C1 segment of cervical spinal cord (tissue), 14 donors: ENCODE measurements at places on chromosomes 1 and 21.

GRCh38 chr1:43705982-43706597, 1.2 kb upstream of the ST3GAL3 start:
- no peak for DNase-seq

- DNase-seq, result no peak
Observed at GRCh38 chr1:160853754-160854153, 8.9 kb downstream of the CD244 start.

DNA sequence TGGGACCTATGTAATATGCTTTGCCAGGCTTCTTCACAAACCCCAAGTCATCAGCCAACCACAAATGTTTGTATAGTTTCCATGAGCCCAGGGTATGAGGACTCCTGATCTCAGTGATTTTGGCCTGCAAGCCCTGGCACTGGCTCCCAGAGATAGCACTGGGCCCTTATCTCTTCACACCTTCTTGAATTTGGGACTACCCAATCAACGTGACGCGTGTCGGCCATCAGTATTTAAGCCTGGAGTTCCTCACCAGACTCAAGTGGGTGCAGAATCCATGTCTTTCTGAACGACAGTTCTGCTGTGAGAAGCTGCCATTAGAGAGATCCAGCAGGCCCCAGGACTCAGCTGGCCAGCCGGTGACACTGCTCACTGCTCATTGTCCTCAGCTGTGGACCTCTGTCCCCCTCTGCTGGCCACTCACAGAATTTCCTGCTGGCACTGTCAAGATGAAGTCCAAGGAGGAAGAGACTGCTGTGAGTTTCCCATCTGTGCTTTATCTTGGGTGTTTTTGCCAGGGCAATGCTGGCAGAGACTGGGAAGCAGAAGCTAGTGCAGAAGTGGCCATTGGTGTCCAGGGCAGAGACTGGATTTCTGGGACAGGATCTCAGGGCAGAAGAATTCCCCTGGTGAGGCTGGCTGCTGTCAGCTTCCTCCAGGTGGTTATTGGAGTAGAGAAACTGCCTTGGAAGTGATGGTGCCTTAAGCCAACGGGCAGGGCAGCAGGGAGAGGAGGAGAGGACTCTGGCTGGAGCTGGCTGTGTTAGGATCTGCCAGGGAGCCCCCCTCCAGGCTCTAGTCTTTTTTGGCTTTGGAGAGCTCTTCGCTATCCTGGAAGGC, 28.4 kb downstream of the TMCC2 start:
- DNase-seq, result peak; percentile 82

GRCh38 chr1:232737917-232738316, 67.3 kb upstream of the MAP10 start:
- no peak for DNase-seq

DNA sequence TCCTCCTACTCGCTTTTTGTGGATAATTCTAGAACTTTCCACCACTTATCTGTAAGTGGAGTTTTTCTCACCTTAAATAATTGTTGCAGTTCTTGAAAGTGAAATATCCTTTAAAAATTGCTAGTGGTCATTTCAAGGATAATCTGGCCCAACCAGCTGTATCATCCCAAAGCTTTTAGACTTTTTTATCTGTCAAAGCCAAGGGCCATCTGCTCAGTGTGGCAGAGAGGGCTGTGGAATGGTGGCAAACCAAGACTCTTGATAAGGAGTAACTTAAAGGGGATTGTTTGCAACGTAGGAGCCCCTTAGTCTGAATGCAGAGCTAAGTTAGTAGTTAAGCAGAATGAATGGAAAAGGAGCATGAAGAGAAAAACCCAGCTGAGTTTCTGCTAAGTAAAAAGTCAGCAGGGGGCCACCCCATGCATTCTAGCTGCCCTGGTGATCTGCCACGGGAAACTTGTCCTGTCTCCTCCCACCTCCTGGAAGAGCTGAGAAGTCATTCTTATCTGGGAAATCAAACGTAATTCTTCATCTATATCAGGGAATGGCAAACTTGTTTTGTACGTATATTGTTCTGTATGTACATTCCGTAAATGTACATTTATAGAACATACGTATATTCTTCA, 169.3 kb downstream of the PRDM2 start:
- DNase-seq, result no peak

GRCh38 chr1:29235955-29236711, at the start of gene PTPRU:
TSS of gene PTPRU (plus strand) at chr1:29236522. CDS start at chr1:29236645, 123 bp downstream.
- DNase-seq, result peak; percentile 81

DNA sequence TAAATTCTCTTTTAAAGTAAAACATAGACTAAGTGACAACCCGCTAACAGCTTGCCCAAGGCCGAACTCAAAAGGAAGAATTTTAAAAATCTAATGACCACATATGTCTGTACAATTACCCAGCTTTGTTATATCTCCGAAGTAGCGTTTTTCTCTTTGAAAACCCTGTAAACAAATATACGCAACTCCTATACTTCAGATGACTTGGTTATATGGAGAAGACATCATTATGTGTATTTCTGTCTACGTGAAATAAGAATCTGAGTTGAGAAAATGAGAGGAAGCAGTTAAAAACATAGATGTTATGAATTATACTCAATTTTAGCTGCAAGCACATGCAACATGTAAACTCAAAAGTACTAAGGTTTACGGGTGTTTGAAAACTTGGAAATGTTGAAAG, 2.0 kb downstream of the PBX1 start:
- no peak for DNase-seq

GRCh38 chr1:225380691-225381090, 47.1 kb downstream of the LBR start:
- DNase-seq, result no peak

GRCh38 chr1:166924823-166925541, 48.9 kb upstream of the TADA1 start:
- DNase-seq, result no peak

DNA sequence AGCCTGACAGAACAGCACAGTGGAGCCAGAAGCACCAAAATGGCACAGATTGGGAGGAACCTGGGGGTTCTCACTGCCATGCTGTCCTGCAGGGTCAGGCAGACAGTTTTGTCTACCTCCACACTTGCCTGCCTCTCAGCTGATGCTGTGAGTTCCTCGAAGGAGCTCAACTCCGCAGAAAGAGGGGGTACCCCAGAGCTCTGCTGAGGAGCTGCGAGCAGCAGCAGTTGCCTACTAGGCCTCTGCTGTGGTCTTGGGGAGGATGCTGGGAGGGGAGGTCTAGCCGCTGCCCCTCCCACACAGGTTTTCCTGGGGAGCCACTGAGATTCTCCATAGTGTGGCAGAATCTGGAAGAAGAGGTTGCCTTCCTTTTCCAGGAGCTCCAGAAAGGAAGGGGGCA, 192.5 kb downstream of the FOXD2 start:
- no peak for DNase-seq

DNA sequence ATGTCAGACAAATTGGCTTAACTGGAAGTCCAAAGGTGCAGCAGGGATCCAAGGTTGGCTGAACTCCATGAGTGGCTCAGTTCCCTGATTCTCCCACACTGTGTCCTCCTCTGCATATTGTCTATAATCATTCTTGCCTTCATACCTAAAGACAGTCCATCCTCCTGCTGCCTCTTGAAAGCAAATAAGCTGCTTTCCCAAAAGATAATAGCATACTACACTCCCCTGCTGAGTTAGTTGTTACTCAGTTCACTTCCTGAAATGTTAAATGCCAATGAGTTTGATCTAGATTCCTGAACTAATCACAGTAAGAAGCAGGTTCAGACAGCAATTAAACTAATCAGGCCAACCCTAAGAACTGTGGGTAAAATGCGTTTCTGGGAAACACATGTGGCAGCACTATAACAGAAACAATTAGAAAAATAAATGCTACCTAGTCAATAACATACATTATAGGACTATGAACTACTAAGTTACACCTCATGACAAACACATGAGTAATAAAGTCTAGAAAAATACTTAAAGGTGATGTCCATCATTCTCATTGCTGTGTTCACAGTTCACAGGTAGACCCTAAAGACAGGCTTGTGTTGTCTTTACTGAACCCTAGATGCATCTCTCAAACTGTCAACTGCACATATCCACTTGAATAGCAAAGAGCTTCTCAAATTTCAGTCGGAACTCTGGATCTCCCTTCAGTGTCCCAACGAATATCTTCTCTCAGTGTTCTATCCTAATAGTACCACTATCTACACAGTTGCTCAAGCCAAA, 50.8 kb upstream of the BOLA1 start:
- DNase-seq, result no peak

DNA sequence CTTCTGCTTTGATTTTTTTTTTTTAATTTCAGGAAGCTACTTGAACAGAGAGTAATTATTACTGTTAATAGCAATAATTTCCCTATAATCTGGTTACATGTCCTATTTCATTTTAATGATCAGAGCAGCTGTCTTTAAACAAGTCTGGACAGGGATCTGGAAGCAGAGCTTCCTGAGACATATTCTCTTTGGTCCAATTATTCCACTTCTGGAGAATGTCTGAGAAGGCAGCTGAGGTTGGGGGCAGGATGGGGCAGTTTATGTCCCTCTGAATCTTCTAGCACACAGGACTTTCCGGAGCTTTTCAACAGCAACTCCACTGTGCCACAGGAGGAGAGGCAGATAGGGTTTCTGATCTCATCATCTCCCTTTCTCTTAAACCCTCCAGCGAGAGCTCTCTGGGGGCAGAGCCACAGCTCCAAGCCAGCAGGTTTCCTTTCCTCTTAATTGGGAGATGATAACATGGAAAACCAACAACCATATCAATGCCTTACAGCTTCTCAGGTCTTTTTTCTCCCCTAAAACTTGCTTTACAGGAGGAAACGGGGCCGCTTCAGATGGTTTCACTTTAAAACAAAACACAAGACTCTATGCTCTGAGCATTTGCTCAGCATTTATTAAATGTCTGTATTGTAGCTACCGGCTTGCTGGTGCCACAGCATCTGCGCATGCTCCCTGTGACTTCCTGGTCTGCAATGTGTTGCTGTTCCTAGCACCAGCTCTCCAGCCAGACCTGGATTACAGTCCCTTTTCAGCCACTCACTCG, 425.7 kb upstream of the USP24 start:
- peak; percentile 48 for DNase-seq

DNA sequence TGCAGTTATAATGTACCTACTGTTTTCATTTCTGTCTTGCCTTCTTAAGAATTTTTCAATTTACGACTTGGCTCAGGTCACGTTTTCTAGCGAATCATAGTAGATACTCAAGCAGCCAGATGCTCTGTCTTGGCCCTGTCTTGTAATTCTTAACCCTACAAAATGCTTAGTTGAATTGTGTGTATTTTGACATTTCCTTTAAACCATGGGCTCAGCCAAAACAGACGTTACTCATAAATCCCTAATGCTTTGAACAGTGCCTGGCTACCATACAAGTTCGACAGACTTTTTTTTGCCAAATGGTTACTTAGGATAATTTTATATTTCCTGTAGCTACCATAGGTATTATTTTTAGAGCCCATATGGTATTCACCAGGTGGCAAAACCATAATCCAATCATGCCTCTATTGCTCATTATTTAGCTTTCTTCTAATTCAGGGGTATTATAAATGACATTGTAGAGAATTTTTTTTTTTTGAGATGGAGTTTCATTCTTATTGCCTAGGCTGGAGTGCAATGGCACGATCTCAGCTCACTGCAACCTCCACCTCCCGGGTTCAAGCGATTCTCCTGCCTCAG, 54.3 kb downstream of the KCNK1 start:
- no peak for DNase-seq

- no peak for DNase-seq
Observed at GRCh38 chr1:167905671-167906070, 8.3 kb downstream of the ADCY10 start.

- no peak for DNase-seq
Observed at GRCh38 chr1:186512698-186513457, 52.0 kb upstream of the PDC start.

DNA sequence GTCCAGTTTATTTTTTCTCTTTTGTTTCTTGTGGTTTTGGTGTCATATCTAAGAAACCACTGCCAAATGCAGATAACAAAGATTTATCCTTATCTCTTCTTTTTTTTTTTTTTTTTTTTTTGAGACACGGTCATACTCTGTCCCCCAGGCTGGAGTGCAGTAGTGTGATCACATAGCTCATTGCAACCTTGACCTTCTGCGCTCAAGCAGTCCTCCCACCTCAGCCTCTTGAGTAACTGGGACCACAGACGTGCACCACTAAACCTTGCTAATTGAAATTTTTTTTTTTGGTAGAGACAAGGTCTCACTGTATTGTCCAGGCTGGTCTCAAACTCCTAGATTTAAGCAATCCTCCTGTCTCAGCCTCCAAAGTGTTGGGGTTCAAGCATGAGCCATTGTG, 8.9 kb downstream of the SLC66A1 start:
- no peak for DNase-seq

- DNase-seq, result no peak
Observed at GRCh38 chr1:32613472-32613871, 36.9 kb downstream of the ZBTB8OS start.

GRCh38 chr1:5164158-5164557, 509.7 kb downstream of the AJAP1 start:
- peak; percentile 22 for DNase-seq

- no peak for DNase-seq
Observed at GRCh38 chr1:41343790-41344699, 17.2 kb upstream of the FOXO6 start.

DNA sequence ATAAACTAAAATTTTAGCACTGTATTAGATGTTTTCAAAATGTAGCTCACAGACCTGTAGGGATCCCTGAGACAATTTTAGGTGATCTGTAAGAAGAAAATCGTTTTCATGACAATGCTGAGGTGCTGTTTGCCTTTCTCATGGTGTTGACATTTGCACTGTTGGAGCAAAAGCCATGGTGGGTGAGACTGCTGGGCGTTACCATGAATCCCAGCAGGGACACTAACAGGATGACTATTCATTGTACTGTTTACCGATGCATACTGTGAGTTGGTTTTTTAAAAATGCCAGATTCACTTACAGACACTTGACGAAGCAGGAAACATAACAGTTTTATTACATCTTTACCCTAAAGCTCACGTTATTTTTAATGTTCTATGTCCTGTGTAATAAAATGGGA, 468.5 kb downstream of the PCP4 start:
- DNase-seq, result no peak

GRCh38 chr1:92125204-92125603, 45.1 kb downstream of the BTBD8 start:
- DNase-seq, result no peak

GRCh38 chr1:231660198-231660597, 33.6 kb downstream of the DISC1 start:
- no peak for DNase-seq

DNA sequence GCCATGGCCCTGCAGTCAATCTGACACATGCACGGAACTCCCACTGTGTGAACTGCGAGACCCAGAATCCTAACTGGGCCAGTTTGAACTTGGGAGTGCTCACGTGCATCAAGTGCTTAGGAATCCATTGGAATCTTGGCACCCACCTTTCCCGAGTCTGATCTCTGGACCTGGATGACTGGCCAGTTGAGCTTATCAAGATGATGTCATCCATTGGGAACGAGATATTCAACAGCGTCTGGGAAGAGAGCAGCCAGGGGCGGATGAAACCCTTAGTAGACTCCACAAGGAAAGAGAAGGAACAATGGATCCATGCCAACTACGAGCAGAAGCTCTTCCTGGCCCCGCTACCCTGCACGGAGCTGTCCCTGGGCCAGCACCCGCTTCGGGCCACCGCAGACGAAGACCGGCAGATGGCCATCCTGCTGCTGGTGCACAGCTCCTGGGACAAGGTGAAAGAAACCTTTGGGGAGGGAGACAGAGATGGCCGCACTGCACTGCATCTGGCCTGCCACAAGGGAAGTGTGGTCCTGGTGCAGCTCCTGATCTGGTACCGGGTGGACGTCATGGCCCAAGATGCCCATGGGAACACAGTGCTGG, 3.1 kb upstream of the TDRD5 start:
- no peak for DNase-seq

GRCh38 chr1:33502726-33503125, 30.3 kb downstream of the ZSCAN20 start:
- DNase-seq, result no peak
